ENCODE measurements at places on chromosomes 16 and 17.

- DNase-seq, result no peak
Measured at GRCh38 chr16:30040221-30040620, 9.2 kb upstream of the TLCD3B start.

GRCh38 chr16:59168461-59169114, 434.5 kb upstream of the GOT2 start:
- no peak for DNase-seq

- no peak for DNase-seq
Measured at GRCh38 chr16:66741950-66742808, 9.2 kb downstream of the DYNC1LI2 start.

DNA sequence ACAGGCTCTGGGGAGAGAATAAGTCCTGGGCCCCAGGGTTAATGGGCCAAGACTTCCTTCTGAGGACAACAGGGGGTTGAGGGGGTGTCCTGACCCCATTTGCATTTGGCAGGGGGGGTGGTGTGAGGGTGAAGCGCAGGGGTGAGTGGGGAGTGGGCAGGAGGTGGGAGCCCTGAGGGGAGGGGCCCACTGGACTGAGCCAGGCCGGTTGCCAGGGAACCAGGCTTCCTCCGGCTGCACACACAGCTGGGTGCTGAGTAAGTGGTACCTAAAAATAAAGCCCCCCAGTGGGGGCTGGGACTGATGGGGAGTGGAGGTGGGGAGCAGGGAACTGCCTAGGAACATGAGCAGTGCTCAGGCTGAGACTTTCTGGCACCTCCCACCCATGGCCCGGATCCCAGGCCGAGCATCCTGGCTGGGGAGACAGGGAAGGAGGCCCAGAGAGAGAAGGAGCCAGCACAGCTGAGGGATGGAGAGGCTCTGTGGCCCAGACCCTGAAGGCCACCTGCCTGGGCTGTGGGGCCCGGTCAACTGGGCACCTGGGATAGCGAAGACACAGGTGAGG, 7.5 kb upstream of the RASD1 start:
- no peak for DNase-seq

DNA sequence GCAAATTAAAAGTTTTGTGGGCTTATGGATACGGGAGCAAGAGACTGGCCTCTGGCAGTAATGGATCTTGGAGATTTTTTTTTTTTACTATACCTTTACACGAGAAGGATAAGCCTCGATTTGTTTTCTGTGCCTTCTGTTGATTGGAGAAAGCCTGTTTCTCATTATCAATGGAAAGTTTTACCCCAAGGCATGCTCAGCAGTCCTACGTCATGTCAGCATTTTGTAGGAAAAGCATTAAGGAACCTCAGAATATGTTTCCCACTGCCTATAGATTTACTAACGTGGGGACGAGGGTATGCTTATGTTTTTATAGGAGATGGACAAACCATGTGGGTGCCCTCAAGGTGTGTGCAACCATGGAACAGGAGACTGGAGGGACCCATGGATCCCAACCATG, 26.8 kb downstream of the CD300LG start:
- no peak for DNase-seq

DNA sequence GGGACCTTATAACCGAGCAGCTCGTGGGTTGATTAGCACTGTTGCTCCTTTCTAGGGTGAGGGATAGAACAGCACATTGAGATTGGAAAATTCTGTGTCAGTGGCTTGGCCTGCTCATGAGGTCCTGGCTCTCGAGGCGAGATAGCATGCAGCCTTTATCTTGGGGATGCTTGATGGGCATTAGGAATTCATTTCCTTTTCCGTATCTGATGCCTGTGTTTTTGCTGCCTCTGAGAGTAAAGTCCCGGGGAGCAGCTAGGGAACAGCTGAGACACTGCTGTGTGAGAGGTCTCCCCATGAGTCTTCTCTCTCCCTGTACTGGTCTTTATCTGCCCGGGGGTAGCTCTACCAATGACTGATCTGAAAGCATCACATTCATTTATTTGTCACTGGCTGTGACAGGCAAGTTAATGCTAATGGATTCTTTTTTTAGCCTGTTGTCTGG, 14.5 kb downstream of the MSI2 start:
- no peak for DNase-seq

- no peak for DNase-seq
Measured at GRCh38 chr16:57652695-57653471, 15.2 kb upstream of the ADGRG3 start.

GRCh38 chr16:69115837-69116236, 10.4 kb downstream of the HAS3 start:
- DNase-seq, result no peak

DNA sequence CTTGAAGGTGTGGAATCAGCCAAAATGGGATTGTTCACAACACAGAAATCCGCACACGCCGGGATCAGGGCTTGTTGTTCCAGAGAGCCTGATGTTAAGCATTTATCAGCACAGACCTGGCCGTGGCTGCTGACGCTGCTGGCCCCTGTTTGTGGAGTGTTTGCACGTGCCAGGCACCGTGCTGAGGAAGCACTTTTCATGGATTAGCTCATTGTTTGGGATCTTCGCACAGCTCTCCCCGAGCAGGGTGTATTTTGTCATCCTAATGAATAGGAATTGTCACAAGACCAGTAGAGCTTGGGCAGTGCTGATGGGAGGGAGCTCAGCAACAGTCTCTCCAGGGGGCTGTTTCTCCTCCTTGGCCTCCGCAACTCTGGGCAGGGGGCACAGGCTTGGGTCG, 160.4 kb upstream of the PLCG2 start:
- no peak for DNase-seq

- no peak for DNase-seq
Measured at GRCh38 chr16:78796221-78796866, 696.9 kb downstream of the WWOX start.

GRCh38 chr17:53924530-53925455, 102.1 kb downstream of the KIF2B start:
- no peak for DNase-seq

- no peak for DNase-seq
Measured at GRCh38 chr16:26051063-26051462, 359.3 kb downstream of the HS3ST4 start.

DNA sequence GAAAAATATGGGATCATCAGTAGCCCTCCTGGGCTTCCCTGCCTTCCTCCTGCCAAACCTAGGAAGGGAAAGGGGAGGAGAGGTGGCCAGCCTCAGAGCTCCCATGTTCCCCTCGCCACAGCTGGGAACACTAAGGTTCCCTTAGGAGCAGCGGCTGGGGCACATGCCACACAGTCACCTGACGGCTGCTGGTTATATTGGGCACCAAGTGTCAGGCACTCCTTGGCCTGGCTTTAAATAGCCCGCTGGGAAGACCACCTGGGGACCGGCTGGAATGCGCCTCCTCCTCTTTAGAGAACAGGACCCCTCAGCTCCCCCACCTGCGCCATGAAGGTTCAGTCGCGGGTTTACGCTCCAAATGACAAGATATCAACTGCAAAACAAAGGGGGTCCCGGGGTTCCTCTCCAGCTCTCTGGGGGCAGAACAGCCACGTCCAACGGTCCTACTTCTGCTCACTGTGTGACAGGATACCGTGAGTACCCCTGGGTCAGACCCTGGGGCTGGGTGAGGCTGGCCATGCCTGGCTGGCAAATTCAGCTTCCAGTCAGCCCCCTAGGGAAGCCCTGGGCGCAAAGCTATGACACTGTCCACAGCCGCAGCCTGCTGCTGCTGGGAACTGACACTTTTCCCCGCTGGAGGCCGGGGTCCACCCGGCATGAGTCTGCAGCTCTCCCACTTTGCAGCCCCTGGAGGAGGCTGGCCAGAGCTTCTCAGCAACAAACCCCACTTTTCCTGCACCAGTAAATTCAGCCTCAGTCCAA, 3.3 kb downstream of the SMIM5 start:
- no peak for DNase-seq

DNA sequence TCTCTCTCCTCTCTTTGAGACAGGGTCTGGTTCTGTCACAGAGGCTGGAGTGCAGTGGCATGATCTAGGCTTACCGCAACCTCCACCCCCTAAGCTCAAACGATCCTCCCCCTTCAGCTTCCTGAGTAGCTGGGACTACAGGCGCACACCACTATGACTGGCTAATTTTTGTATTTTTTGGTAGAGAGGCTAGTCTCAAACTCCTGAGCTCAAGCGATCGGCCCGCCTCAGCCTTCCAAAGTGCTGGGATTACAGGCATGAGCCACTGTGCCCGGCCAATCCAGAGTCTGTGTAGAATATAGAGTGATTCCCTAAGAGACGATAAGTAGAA, 65.8 kb upstream of the RPH3AL start:
- DNase-seq, result peak; percentile 35

GRCh38 chr17:57515662-57516211, 229.4 kb downstream of the CCDC182 start:
- DNase-seq, result no peak

DNA sequence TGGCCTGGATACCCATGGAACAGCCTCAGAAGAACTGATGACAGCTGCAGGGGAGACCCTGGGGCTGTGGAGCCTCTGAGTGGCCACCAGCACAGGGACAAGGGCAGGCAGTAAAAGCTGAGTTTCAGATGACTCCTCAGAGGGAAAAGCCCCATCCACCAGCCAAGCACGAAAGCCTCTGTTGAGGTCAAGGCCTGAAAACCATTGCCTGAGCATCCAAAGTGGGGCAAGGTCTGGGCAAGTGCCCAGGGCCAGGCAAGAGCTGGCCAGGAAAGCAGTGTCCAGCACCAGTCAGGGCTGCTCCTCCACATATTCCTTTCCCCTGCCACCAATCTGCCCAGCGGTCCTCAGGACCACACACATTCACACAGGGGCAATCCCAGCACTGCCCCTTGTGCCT, 16.4 kb downstream of the ATP6V0D1 start:
- DNase-seq, result no peak

GRCh38 chr17:68497885-68498319, 14.3 kb upstream of the PRKAR1A start:
- no peak for DNase-seq

GRCh38 chr16:324451-325334, 27.8 kb downstream of the AXIN1 start:
- DNase-seq, result no peak

DNA sequence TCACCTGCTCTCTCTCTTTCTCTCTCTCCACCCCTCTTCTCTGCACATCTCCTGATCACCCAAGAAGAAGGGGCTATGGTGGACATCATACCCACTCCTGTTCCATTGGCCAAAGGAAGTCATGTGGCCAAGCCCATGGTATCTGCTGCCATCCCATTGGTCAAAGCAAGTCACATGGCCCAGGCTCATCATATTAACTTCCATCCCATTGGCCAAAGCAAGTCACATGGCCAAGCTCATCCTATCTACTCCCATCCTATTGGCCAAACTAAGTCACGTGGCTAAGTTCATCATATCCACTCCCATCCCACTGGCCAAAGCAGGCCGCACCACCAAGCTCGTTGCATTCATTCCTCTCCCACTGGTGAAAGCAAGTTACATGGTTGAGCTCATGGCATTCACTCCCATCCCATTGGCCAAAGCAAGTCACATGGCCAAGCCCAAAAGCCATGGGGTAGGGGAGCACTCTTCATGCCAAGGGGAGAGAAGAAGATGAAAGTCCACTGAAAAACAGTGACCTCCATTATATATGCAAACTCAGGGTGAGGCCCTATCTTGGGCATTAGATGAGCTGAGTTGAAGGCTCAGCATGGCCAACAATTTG, 29.2 kb downstream of the SNX20 start:
- DNase-seq, result no peak

GRCh38 chr16:19094542-19095365, 19.0 kb upstream of the ITPRIPL2 start:
- no peak for DNase-seq

DNA sequence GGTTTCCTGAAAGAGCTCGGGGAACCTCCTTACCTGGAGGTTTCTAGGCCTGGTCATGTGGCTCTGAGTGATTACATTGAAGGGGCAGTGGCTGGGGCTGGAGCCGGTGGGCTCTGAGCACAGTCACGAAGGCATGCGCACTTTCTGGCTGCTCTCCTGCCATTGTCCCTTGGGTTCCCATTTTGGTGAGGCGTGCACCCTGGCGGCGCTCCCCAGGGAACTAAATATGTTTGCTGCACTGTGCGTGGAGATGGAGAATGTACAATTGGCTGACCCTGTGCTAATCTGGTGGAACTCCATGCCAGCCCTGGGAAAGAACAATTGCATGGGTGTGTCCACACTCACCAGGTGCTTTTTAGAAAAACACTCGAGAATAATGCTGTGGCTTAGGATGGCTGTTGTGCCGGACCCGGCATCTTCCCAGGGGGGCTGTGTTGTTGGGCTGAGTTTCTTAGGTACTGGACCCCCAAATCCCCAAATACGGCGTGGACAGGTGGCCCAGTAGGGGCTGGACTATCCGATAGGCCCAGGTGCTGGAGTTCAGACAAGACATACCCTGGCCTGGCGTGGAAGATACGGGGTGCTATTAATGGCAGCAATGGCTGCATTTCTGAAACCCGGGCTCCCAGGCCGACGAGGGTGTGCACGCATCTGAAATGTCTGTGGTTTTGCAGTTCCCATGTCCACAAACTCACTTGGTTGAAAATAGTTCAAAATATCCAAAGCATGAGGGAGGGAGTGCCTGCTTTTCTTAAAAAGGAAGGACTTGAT, 230.5 kb downstream of the SEC14L1 start:
- no peak for DNase-seq

DNA sequence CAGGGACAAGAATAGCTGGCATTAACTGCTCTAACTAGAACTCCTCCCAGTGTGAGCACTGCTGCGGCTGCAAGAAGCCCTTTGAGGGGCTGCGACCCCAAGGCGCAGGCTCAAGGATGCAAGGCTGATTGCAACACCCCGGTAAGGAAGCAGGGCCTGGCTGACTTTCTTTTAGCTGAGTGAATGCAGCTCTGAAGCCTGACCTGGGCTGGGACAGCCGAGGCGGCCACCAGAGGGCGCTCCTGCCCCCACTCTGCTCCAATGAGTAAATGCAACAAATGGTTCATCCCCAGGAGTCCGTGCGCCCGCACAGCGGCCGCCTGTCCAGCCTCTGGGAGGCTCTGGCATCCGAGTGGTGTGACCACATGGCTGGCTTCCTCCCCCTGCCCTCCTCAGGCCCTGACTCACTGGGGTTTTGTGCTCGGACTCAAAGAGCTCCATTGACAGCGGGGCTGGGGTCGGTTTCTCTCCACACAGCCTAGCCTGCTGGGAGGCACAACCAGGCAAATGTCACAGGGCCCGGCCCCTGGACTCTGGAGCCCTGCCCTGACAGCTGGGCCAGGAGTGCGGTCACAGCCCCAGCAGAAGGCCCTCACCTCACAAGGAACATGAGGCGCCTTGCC, at the start of gene SMIM5:
Gene SMIM5 (plus strand): TSS at position 572 of the 623 bp plus-strand sequence. CDS start 6,768 bp downstream, outside the sequence.
- peak; percentile 57 for DNase-seq

- DNase-seq, result peak; percentile 64
Measured at GRCh38 chr16:89201439-89202377, 1.4 kb upstream of the SLC22A31 start.

All from stimulated activated CD8-positive, alpha-beta memory T cell treated with anti-CD3 and anti-CD28 coated beads, Interleukin-7, amount 100 ng/mL, for 4 hours (primary cell).